NCI-H510A (cell line): ENCODE measurements at places on chromosomes 5 and 9.

GRCh38 chr5:43215073-43215631 is 23.1 kb downstream of the NIM1K start:
- DNase-seq, result no peak

- no peak for DNase-seq
Observed at GRCh38 chr5:82259172-82259800, 18.9 kb downstream of the RPS23 start.

- DNase-seq, result no peak
Observed at GRCh38 chr9:78939311-78940065, 632.3 kb upstream of the TLE4 start.

DNA sequence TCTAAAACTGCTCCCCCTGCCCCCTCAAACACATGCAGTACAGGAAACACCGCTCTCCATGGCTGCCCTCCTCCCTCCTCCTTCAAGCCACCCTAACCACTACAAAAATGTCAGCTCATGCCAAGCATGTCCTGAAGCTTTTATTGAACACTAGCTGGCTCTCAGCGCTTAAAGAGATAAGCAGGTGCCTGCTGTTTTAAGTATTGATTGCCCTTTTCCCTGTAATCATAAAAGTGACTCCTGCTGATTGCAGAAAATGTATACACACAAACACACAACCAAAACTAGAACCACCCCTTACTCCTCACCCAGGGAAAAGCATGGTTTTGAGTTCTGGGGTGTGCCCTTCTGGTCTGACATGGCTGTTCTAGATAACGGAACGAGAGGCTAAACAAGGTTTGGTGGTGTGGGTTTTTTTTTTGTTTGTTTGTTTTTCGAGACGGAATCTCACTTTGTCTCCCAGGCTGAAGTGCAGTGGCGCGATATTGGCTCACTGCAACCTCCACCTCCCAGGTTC is 3.7 kb upstream of the UCK1 start:
- no peak for DNase-seq

GRCh38 chr5:2251751-2252150 is 369.0 kb upstream of the IRX4 start:
- DNase-seq, result no peak
